ENCODE measurements at places on chromosomes 7 and 10.

DNA sequence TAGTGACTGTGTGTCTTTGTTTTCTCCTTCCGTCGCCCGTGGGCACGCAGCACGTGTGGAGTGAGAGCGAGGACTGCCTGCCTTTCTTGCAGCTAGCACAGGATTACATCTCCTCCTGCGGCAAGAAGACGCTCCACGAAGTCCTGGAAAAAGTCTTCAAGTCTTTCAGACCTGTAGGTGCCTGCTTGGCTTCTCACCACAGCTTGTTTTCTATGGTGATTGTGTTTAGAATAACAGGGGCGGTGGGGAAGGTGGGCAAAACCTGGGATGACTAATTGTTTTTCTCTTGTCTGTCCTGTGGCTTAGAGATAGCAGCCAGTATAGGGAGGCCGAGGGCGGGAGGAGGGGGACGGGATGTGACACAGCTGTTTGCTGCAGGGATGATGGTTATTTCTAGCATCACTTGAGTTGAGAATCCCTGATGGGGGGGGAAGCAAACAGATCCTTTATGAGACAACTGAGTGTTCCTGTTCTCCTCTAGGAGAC, 11.4 kb downstream of the MTURN start:
- peak; percentile 97 for DNase-seq

DNA sequence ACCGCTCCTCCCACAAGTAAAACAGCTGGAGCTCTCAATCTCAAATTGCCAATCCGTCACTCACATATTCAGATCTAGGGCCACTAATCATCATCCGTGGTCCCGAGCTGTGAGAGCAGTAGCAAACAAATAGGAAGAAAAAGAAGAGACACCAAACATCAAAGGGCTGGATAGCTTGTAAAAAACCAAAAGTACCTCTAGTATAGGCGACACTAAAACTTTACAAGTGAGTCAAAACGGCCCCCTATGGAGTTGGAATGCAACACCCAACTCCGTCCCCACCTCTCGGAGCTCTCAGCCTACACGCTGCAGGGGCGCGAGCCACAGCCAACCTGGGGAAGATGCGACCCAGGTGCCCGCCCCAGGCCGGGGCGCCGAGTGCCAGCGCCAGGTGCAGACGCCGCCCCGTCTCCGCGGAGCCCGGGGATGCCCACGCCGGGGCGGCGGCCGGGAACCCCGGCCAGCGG, 581 bp downstream of the FAM3C start:
- peak; percentile 65 for DNase-seq

DNA sequence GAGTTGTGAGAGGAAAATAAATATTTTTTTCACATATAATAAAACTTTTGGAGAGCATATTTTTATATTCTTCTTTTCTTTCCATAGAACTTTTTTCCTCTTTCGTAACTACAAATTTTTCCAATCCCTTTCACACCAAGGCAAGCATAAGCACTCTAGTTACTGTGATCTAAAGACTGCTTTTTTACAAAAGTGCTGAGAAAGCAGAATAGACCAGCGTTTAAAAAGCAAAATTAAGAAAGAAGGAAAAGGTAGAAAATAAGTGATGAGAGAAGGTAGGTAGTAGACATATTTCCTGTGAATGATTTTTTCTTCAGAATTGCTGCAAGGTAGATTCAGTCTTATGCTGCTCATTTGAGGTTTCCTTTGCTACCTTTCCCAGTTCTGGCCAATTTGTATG, 195.5 kb downstream of the MBL2 start:
- no peak for DNase-seq

GRCh38 chr7:150756858-150757257, 19.6 kb downstream of the GIMAP5 start:
- DNase-seq, result peak; percentile 50

Measured in common myeloid progenitor, CD34-positive (primary cell).